ENCODE measurements at places on chromosomes 7 and 10. TPM values are rescaled to one million over a fixed set of nuclear protein-coding genes. Genes with fewer than 3 reads are reported as not detected.

- H3K4me1 ChIP-seq: no peaks in the 10 kb centered on the region
- no peaks in the 10 kb centered on the region for H3K36me3 ChIP-seq
- no peak overlapping the region for H3K4me3 ChIP-seq
Measured at GRCh38 chr7:125136755-125137532, 207.3 kb upstream of the POT1 start.

ACHE gene
- 0.13 TPM for total RNA-seq

NXPH1 gene
- total RNA-seq: not detected

SPDYE6 gene
- not detected for total RNA-seq

DNA sequence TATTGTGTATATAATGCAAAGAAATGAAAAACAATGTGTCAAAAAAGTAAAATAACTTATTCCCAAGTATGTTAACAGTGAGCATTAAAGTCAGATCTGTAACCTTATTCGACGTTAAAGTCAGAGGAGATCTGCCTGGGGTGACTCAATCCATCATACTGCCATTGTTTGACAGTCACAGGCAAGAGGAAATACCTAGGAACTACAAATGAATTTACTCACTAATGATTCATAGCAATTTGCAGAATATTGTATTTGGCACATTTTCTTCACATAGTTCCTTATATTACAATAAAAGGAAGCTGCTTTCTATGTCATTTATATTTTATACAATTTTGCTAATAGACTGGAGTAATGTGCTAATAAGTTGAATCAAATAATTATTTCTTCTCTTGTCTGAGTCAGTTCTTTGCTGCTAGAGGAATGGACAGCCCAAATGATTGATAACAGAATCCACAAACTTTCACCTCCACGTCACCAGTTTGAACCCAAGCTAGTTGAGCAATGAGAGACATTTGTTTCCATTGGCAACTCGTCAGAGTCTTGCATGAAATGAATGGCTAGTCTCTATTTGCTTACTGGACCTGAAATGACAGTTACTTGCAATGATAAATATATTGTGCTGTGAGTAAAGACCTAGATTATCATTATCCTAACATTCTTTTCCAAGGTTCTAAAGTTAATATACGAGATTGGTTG lies 48.5 kb upstream of the TMEM106B start:
- H3K4me3 ChIP-seq: no peak overlapping the region
- no peaks in the 10 kb centered on the region for H3K4me1 ChIP-seq
- H3K27ac ChIP-seq: no peak overlapping the region
- DNase-seq: no peak
- no peaks in the 10 kb centered on the region for H3K36me3 ChIP-seq

DNA sequence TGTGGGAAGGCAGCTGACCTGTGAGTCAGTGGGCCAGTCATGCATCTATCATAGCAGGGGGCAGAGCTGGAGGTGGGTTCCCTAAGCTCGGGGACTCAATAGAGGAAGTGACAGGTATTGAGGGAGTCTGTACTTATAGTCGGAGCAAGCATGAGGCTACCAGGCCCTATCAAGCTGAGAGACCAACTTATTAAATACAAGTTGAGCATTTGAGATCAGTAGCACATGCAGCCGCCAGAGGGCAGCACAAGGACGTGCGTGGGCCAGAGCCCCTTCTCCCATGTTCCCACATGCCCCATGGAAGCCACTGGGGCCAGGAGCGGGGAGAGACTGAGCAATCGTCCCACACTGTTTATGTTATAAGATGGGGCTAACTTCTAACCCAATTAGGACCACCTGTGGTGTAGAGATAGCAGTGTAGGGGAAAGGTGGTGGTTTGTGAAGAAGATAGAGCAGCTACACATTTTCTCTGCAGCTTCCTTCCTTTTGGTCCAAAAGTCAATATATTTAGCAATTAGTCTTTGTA lies 13.0 kb upstream of the STK31 start:
- DNase-seq: no peak
- H3K4me1 ChIP-seq: peaks cover 4% of the 10 kb centered on the region
- no peaks in the 10 kb centered on the region for H3K27me3 ChIP-seq
